ENCODE measurements at places on chromosomes 1 and 21. TPM values are rescaled to one million over a fixed set of nuclear protein-coding genes. Genes with fewer than 3 reads are reported as not detected.

DNA sequence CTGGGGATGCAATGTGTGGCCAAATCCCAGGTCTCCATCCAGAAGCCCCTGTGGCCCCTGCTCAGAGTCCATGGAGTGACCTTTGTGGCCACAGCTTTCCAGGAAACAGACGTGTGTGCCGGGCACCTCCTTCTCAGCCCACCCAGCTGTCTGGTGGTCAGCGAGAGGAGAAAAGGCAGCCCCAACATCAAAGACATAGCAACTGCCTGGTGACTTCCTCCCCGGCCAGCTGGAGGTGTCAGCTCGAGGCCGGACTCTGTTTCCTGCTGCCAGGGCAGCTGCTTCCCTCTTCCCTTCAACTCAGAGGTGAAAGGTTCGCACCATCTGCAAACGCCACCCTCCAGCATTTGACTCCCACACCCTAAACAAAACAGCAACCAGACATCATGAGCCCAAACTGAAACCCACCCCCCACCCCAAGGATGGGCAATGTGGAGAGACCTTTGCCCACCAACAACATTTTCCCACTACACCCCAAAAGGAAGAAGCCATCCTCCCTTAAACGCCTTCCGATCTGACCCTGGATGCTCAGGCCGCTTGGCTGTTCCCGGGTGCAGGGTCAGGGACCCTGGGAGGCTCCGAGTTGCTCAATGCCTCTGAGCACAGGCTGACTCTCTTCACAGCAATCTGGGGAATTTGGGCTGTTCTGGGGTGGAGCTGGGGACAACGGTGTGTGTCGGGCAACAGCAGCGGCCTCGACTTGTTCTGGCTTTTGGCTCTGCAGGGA, 162.3 kb downstream of the PSMG1 start:
- peak; percentile 39 for ATAC-seq

GRCh38 chr1:20497506-20497905, 10.4 kb downstream of the MUL1 start:
- ATAC-seq: no peak

Gene SH2D1B
- 0.10 TPM for total RNA-seq

DNA sequence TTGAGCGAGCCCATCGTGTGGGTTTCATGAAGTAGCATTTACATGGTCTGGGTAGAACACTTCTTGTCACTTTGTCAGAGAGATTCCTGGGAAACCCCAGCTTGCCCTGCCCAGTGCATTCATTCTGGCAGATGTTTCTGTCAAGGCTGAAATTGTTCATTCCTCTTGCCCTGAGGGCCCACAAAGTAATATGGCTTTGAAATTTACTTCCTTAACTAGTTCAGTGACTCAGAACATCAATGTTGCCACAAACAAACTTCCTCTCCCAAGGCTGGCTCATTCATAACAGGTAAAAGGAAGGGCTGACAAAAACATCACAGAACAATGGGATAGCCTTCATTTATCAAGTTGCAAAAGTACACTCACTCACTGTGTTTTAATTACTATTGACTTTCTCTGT, 5.0 kb upstream of the KIAA0040 start:
- ATAC-seq: no peak

- ATAC-seq: no peak
These were observed 94.4 kb downstream of the MIS18A start for GRCh38 chr21:32184485-32184884.

- ATAC-seq: no peak
These were observed 25.2 kb downstream of the IL12RB2 start for GRCh38 chr1:67332653-67333529.

DNA sequence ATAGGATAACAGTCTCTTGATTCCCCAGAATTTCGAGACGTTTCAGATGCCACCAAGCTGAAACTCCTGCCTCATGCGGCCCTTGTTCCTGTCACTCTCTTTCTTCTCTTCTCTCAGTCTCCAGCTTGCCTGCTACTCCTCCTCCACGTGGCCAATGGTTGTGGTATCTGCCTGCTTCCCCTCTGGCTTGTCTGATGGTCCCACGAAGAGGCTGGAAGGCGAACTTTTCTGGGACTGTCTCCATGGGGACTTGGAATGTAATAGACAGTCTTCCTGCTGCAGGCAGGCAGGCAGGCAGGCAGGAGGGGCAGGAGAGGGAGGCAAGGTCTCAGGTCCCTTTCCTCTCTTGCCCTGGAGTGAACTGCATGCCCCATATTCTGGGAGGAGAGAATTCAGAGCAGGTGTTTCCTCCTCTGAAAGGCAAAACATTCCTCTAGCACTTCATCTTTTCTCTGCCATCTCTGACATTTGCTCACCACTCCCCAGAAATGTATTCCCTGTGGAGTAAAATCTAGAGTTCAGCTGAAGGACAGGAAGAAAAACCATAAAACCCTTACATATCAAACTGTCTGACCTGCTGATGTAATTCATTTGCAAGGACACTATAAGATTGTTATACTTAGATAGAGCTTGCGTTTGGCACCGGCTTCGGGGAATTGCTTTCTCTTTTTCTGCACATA, 64.1 kb upstream of the GNG12 start:
- ATAC-seq: no peak

- peak; percentile 34 for ATAC-seq
These were observed 146.4 kb downstream of the KIF26B start for GRCh38 chr1:245301162-245301580.

- ATAC-seq: no peak
These were observed 104.1 kb downstream of the SLC25A24 start for GRCh38 chr1:108096089-108096488.

DNA sequence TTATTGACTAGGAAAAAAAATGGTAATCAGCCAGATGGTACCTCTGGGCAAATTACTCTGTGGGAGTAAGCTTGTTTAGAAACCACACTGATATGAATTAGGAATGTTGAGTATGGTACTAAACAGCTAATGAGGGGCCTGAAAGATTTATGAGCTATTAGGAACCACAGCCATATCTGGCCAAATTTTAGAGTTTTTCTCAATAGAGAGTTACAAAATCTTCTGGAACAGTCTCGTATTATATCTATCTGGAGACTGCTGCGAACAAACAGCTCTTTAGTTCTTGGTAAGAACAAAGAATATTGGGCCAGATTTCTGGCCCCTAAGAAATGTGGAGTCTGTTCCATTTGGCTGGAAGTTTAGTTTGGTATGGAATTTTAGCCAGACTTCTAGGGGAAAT, 4.9 kb upstream of the PODN start:
- ATAC-seq: peak; percentile 40

DNA sequence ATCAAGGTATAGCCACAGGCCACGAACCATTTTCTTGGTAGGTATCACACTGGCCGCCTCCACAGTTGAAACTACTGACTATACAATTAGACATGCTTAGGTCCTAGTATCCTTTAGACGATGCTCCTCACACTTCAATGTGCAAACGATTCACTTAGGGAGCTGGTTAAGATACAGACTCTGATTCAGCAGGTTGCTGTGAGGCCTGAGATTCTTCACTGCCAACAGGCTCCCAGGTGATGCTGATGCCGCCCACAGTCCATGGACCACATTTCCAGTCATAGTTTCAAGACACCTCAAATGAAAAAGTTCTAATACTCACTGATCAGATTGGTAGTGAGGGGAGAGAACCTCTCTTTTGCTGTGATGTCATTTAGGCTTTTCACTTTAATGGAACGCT, 6.8 kb downstream of the ATP5PO start:
- ATAC-seq: no peak

GRCh38 chr1:88609051-88609450, 75.0 kb upstream of the PKN2 start:
- ATAC-seq: no peak

GRCh38 chr1:184287001-184287400, 99.8 kb upstream of the C1orf21 start:
- peak; percentile 26 for ATAC-seq

Gene CNIH3
- 0.81 TPM for total RNA-seq

Gene HFM1
- 0.77 TPM for total RNA-seq
